Hepatocyte (in vitro differentiated cells): ENCODE measurements at places on chromosomes 2 and 18. TPM values are rescaled to one million over a fixed set of nuclear protein-coding genes. Genes with fewer than 3 reads are reported as not detected.
A peak's percentile ranks its signal among the peaks of the same experiment; 100 is the strongest.

GRCh38 chr2:35582637-35583036 lies 772.9 kb upstream of the CRIM1 start:
- DNase-seq: no peak
- no peak overlapping the region for H3K4me3 ChIP-seq
- H3K36me3 ChIP-seq: no peaks in the 10 kb centered on the region

GRCh38 chr2:62817995-62818713 lies 112.6 kb downstream of the EHBP1 start:
- H3K36me3 ChIP-seq: no peaks in the 10 kb centered on the region
- no peaks in the 10 kb centered on the region for H3K27me3 ChIP-seq
- H3K4me1 ChIP-seq: peaks cover 6% of the 10 kb centered on the region

DHRS9 gene
- 1.1 and 1.2 TPM in 2 replicates for total RNA-seq

ARHGAP28 gene
- total RNA-seq: 60.7 and 71.3 TPM in 2 replicates

DNA sequence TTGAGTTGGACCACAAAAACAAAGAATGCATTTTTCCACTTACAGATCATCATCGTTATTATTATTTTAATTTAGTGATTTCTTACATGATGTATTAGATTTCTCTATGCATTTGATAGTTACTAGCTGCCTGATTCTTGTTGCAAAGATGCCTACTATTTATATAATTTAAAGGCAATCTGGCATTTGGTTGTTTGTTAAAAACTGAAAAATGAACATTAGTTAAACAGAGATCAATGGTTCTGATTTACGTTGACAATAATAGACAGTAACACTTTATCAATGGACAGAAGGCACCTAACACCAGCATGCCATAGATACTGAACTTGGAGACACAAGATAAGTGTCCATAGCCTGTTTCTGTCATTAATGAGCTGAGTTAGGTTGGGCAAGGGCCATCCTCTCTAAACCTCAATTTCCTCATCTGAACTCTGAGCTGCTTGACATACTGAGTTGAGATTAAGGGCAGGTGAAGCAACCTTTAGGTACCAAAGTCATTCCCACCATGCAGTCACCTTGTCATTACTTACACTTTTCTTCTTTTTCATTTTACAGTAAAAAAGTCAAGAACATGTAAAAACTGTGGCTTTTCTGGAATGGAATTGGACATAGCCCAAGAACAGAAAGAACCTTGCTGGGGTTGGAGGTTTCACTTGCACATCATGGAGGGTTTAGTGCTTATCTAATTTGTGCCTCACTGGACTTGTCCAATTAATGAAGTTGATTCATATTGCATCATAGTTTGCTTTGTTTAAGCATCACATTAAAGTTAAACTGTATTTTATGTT lies 3.1 kb downstream of the CCL20 start:
- no peaks in the 10 kb centered on the region for H3K36me3 ChIP-seq
- no peak overlapping the region for H3K4me3 ChIP-seq
- peak overlapping the region; percentile 88 for H3K27ac ChIP-seq
- no peak for DNase-seq
- peaks cover 4% of the 10 kb centered on the region for H3K4me1 ChIP-seq

GRCh38 chr2:133138693-133139092 lies 429.6 kb downstream of the NCKAP5 start:
- no peaks in the 10 kb centered on the region for H3K4me1 ChIP-seq
- no peaks in the 10 kb centered on the region for H3K36me3 ChIP-seq
- no peak for DNase-seq
- H3K4me3 ChIP-seq: no peak overlapping the region
- H3K27ac ChIP-seq: no peak overlapping the region
- no peaks in the 10 kb centered on the region for H3K27me3 ChIP-seq

GRCh38 chr2:58866040-58866439 lies 624.9 kb upstream of the FANCL start:
- no peak overlapping the region for H3K4me3 ChIP-seq
- DNase-seq: no peak
- no peaks in the 10 kb centered on the region for H3K27me3 ChIP-seq
- no peaks in the 10 kb centered on the region for H3K36me3 ChIP-seq
- H3K4me1 ChIP-seq: peaks cover 3% of the 10 kb centered on the region

- H3K27me3 ChIP-seq: no peaks in the 10 kb centered on the region
- H3K4me3 ChIP-seq: peak overlapping the region; percentile 96
- no peaks in the 10 kb centered on the region for H3K36me3 ChIP-seq
- DNase-seq: no peak
- H3K27ac ChIP-seq: peak overlapping the region; percentile 100
Measured at GRCh38 chr2:38375696-38376345, 1.3 kb downstream of the ATL2 start.

DNA sequence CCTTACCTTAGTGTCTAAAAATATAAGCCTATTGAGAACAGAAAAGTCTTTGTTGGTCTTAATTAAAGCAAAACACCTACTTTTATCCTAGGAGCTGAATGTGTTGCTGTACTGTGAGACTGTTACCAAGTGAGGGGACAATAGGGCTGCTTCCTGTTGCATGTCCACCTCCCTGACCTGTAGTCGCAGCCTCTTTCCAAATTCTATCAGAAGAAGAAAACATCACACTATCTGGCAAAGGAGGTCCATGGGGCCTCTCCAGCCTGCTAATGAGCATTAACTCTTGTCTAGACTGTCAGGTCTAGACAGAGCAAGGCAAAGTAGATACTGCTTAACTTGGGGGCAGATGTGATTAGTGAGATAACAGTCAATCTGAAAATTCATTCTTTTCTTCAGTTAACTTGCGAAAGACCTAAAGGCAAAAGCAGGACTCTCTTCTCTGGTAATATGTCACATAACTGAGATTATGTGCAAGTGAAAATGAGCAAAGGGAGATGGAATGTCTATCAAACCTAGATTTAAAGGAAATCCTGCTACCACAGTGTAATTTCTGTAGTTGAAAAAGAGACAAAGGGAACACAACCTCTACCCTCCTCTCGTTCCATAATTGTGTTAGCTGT lies 66.9 kb downstream of the CDH20 start:
- DNase-seq: no peak
- peaks cover 4% of the 10 kb centered on the region for H3K4me1 ChIP-seq
- no peaks in the 10 kb centered on the region for H3K36me3 ChIP-seq
- no peak overlapping the region for H3K27ac ChIP-seq
- H3K27me3 ChIP-seq: no peaks in the 10 kb centered on the region

IL37 gene
- not detected in 2 replicates for total RNA-seq

- no peaks in the 10 kb centered on the region for H3K36me3 ChIP-seq
- no peak for DNase-seq
- no peaks in the 10 kb centered on the region for H3K27me3 ChIP-seq
- H3K4me1 ChIP-seq: peaks cover 35% of the 10 kb centered on the region
Measured at GRCh38 chr2:217618744-217619143, 384.1 kb downstream of the TNS1 start.

- H3K27me3 ChIP-seq: no peaks in the 10 kb centered on the region
- no peak overlapping the region for H3K27ac ChIP-seq
- DNase-seq: no peak
- H3K4me3 ChIP-seq: no peak overlapping the region
- H3K4me1 ChIP-seq: peaks cover 9% of the 10 kb centered on the region
Measured at GRCh38 chr2:11876436-11876835, 130.0 kb downstream of the LPIN1 start.

DNA sequence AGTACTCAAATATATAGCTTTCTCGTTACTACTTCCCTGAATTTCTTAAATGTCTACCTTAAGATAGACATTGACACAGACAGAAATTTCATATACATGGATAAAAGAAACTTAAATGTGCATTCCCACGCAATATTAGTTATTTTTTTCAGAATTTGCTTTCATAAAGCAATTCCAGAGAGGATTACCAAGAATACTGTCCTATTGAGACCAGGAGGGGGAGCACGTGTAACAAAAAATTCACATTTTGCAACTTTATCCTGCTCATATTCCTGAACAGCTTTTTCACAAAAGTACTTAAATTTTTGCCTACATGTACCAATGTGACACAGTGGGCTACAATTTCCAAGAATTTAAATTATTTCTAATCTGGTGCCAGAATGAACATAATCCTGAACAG lies 30.7 kb upstream of the ERCC3 start:
- no peaks in the 10 kb centered on the region for H3K4me1 ChIP-seq
- DNase-seq: peak; percentile 58
- H3K36me3 ChIP-seq: no peaks in the 10 kb centered on the region
- no peak overlapping the region for H3K4me3 ChIP-seq

TAF4B gene
- 1.4 and 2.0 TPM in 2 replicates for total RNA-seq

- no peaks in the 10 kb centered on the region for H3K36me3 ChIP-seq
- H3K27ac ChIP-seq: no peak overlapping the region
- no peak overlapping the region for H3K4me3 ChIP-seq
- DNase-seq: no peak
- no peaks in the 10 kb centered on the region for H3K4me1 ChIP-seq
- no peaks in the 10 kb centered on the region for H3K27me3 ChIP-seq
Measured at GRCh38 chr2:130915595-130916437, 79.1 kb downstream of the ARHGEF4 start.

DNA sequence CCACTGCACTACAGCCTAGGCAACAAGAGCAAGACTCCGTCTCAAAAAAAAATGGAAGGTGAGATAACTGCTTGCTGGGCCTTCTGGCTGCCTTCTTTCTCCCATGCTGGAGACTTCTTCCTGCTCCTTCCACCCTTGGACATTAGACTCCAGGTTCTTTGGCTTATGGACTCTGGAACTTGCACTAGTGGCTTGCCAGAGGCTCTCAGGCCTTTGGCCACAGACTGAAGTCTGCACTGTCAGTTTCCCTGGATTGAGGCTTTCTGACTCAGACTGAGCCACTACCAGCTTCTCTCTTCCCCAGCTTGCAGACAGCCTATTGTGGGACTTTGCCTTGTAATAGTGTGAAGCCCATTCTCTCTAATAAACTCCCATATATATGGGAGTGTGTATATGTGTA lies 118.5 kb upstream of the SLC14A2 start:
- H3K27me3 ChIP-seq: no peaks in the 10 kb centered on the region
- H3K4me1 ChIP-seq: no peaks in the 10 kb centered on the region
- H3K36me3 ChIP-seq: no peaks in the 10 kb centered on the region
- no peak for DNase-seq
- H3K4me3 ChIP-seq: no peak overlapping the region

CDC42EP3 gene
- total RNA-seq: 19.3 and 26.4 TPM in 2 replicates

EVX2 gene
- 3.5 and 3.7 TPM in 2 replicates for total RNA-seq

FKBP7 gene
- 44.9 and 45.4 TPM in 2 replicates for total RNA-seq

DNA sequence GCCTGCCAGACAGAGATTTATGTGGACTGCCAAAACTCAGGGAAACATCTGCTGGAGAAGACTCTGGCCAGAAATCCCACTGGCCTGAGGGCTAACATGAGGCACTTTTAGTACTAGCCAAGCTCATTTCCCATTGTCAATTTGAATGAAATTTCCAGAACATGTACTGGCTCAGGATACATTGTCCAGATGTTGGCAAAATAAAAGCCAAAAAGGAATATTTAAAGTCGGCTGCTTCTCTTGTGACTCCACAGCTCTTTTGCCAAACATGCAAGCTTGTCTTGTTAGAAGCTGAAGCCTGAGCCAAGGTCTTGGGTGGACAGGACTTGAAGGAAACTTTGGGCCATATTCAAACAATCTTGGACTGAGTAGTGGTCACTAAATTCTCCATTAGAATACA lies 215.5 kb downstream of the NCKAP5 start:
- no peak overlapping the region for H3K27ac ChIP-seq
- no peak overlapping the region for H3K4me3 ChIP-seq
- no peak for DNase-seq
- no peaks in the 10 kb centered on the region for H3K27me3 ChIP-seq
- H3K4me1 ChIP-seq: no peaks in the 10 kb centered on the region

CHMP1B gene
- 83.1 and 85.3 TPM in 2 replicates for total RNA-seq

DNA sequence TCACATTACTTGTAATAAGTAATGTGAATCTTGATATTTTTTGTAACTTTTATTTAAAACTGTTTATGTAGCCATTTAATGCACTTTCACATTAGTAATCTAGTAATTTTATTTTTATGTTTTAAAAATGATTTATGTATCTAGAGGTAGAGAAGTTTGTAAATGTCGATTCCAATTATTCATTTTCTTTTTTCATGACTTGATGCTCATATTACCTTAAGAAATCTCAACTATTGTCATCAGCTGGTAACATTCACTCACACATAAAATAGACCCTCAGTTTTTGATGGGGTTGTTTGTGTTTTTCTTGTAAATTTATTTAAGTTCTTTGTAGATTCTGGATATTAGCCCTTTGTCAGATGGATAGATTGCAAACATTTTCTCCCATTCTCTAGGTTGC lies 351.7 kb upstream of the CDH7 start:
- H3K4me3 ChIP-seq: no peak overlapping the region
- H3K27me3 ChIP-seq: no peaks in the 10 kb centered on the region
- H3K27ac ChIP-seq: no peak overlapping the region
- no peaks in the 10 kb centered on the region for H3K36me3 ChIP-seq
- no peaks in the 10 kb centered on the region for H3K4me1 ChIP-seq

DNA sequence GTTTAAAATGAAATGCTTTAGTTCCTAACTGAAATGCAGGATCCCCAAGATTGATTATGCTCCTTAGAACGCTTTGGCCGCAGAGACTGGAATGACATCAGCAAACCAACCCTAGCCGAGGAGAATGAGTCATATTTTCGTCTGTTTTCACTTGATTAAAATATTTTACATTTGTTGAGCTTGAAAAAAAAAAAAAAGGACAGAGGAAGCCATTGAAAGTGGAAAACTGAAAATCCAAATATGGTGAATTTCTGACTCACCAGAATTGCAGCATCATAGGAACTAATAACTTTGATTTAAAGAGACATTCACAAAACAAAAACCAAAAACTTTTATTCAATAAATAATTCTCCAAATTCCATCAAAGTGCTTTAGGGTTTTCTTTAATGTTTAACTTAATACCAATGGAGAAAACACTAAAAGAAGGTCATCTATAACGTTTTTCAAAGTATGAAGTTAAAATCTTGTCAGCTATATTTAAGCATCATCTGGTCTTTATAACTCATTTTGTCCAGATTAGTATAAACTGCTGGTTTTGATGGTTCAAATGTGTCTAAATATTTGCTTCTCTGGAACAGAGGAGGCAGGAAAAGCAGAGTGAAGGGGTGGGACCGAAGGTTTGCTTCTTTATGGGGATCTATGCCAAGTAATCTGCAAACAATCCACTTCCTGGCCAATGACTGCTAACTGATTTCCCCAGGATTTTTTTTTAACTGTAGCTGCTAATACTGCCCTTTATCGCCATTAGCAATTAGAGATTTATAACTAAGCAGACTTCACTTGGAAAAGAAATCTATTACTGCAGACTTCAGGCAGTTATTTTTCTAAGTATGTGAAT lies 30.9 kb upstream of the COL5A2 start:
- peak overlapping the region; percentile 86 for H3K27ac ChIP-seq
- H3K27me3 ChIP-seq: no peaks in the 10 kb centered on the region
- no peaks in the 10 kb centered on the region for H3K36me3 ChIP-seq
- peaks cover 6% of the 10 kb centered on the region for H3K4me1 ChIP-seq
- peak; percentile 62 for DNase-seq

- H3K4me3 ChIP-seq: no peak overlapping the region
- no peak overlapping the region for H3K27ac ChIP-seq
- H3K27me3 ChIP-seq: no peaks in the 10 kb centered on the region
- H3K4me1 ChIP-seq: peaks cover 3% of the 10 kb centered on the region
- H3K36me3 ChIP-seq: no peaks in the 10 kb centered on the region
Measured at GRCh38 chr2:228657807-228658402, 476.4 kb upstream of the SPHKAP start.

GRCh38 chr18:79717059-79717458 lies 37.5 kb downstream of the CTDP1 start:
- no peaks in the 10 kb centered on the region for H3K36me3 ChIP-seq
- no peak overlapping the region for H3K27ac ChIP-seq
- no peak for DNase-seq
- H3K4me3 ChIP-seq: no peak overlapping the region
- no peaks in the 10 kb centered on the region for H3K4me1 ChIP-seq

- H3K4me3 ChIP-seq: no peak overlapping the region
- no peak for DNase-seq
- no peak overlapping the region for H3K27ac ChIP-seq
- no peaks in the 10 kb centered on the region for H3K36me3 ChIP-seq
Measured at GRCh38 chr2:157743051-157743450, 114.4 kb upstream of the ACVR1C start.

- no peaks in the 10 kb centered on the region for H3K36me3 ChIP-seq
- DNase-seq: no peak
- no peak overlapping the region for H3K27ac ChIP-seq
- peaks cover 18% of the 10 kb centered on the region for H3K4me1 ChIP-seq
Measured at GRCh38 chr2:100237770-100238169, 84.5 kb downstream of the LONRF2 start.
